ENCODE measurements at places on chromosomes 5 and 9.

- DNase-seq, result no peak
These were observed 175.7 kb upstream of the OTULINL start for GRCh38 chr5:14405706-14406553.

- DNase-seq, result no peak
These were observed 2.7 kb upstream of the CNOT6 start for GRCh38 chr5:180491496-180491895.

DNA sequence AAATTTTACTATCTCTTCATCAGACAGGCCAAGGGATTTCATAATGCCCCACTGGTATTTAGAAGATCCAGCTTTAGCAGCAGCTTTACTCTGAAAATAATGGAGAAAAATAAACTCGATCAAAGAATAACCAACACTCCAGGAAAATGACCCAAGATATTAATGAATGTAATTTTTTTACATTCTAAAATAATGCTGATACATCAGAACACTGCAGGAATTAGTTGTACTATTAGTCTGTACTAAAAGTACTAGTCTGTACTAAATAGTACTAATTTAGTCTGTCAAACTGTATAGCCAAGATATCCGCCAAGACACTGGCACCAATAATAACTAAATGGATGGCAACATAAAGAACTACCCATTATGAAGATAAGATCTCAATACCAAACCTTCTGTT is 18.1 kb downstream of the LARS1 start:
- no peak for DNase-seq

GRCh38 chr9:94745806-94746540 is 19.5 kb downstream of the AOPEP start:
- DNase-seq, result no peak

GRCh38 chr5:114120166-114120565 is 241.7 kb upstream of the KCNN2 start:
- peak; percentile 36 for DNase-seq

DNA sequence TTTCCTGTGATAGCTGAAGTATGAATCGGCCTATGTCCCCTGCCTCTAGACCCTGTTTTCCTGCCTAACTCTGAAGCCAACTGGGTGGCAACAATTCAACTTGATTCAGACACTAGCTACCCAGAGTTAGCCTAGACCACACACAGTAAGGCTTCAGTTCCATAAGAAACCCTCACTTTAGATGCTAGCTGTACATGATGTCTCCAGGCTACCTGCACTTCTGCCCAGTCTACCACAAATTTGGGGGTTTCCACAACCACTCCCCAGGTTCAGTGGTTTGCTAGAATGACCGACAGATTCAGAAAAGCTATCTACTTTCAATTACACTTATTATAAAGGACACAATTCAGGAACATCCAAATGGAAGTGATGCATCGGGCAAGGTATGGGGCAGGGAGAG is 119.4 kb upstream of the VLDLR start:
- no peak for DNase-seq

All from NCI-H524 (cell line).